Stimulated activated CD8-positive, alpha-beta memory T cell treated with anti-CD3 and anti-CD28 coated beads, Interleukin-15, amount 100 ng/mL, for 4 hours (primary cell): ENCODE measurements at places on chromosomes 3 and 15.

GRCh38 chr3:10935028-10935427, 57.5 kb upstream of the SLC6A1 start:
- DNase-seq, result no peak

- DNase-seq, result no peak
Measured at GRCh38 chr3:195704433-195704999, 16.3 kb upstream of the MUC20 start.

DNA sequence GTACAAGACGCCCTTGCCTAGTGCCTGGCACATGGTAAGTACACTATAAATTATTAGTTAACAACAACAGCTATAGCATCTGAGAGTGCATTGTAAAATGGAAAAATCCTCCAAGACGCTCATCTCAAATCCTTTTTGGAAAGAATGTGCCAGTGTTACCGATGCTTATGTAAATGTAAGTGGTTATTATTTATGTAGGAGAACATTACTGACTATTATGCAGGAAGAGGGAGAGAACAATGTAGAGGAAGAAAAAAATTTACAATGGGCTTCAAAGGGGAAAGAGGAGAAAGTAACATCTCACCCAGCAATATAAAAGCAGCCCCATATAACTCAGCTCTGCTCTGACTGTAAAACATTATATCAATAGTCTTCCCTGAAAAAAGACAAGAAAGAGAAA, 155.3 kb upstream of the LPP start:
- DNase-seq, result no peak

DNA sequence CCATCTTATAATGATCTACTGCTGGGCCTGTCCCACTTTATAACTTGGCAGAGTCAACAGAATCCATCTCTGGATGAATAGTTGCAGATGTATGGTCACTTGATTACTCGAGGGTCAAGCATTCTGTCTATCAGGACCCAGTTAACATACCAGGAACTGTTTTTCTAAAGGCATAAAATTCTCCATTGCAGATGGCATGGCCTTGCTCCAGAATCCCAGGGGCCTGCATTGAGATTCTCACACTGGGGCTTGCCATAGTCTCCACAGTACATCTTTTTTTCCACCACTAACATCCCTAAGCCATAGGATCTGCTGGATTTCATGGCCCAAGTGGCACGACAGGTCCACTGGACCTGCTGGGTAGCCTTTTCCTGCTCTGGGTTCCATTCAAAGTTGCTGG, 68.5 kb upstream of the CACNA1D start:
- no peak for DNase-seq

GRCh38 chr3:81658322-81658997, 103.0 kb downstream of the GBE1 start:
- no peak for DNase-seq

GRCh38 chr15:81896356-81896755, 149.5 kb downstream of the MEX3B start:
- DNase-seq, result no peak

DNA sequence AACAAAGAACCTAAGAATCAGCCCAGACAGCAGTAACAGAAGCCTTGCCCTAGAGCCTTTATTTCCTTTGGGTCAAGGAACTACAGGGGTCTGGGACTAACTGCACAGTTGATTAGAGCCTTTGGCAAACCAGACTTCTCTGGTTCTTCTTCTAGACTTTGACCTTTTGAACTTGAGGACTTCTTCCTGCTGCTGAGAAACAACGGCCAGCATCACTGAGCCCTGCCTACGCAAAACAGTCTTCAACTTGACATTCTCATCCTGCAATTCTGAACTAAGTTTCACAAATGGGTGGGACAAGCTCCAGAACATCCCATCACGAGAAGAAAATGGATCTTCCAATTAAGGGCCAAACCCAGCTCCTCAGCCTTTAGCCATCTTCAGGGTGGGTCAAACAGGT, 31.4 kb downstream of the CMTM6 start:
- DNase-seq, result no peak

GRCh38 chr3:57793737-57794187, 37.7 kb downstream of the SLMAP start:
- DNase-seq, result no peak

DNA sequence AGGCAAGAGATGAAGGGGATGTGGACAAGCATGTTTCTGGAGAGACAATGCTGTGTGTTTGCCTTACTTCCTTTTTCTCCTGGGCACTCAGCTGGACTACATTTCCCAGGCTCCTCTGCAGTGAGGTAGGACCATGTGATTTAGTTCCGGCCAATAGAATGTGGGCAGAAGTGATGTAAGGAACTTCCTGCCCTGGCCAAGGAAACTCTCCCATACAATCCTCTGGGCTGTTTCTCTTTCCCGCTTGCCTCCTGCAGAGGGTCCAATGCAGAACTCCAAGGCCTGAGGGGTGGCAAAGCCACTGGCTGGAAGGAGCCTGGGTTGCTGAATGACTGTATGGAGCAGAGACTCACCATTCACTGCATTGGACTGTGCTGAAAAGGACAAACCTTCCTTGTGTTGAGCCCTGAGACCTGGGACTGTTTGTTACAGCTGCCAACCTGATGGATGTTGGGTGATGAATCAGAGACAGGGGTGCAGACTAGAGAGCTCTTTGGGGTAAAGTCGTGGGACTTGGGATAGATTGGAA, 82.7 kb upstream of the SLC6A6 start:
- no peak for DNase-seq
